ENCODE measurements at places on chromosomes 13 and 19.

GRCh38 chr13:98054301-98054700, 88.6 kb upstream of the FARP1 start:
- no peak for DNase-seq

GRCh38 chr19:844546-844971, 3.8 kb downstream of the PRTN3 start:
- no peak for DNase-seq

DNA sequence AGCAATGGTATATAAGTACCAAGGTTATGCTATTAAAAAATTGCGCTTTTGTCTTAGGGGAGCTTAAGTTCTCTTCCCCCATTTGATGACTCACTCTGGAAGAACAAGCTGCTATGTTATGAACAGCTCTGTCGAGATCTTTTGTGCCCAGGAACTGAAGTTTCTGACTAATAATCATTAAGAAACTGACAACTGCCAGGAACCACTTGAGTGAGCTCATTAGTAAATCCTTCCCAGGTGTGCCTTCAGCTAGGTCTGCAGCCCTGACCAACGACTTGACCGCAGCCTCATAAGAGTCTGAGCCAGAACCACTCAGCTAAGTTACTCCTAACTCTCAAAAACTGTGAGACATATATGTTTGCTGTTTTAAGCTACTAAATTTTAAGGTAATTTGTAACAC, 147.8 kb downstream of the SLITRK6 start:
- no peak for DNase-seq

- DNase-seq, result no peak
Observed at GRCh38 chr19:19261350-19262189, 11.5 kb downstream of the TM6SF2 start.

- no peak for DNase-seq
Observed at GRCh38 chr19:14545716-14546082, 16.3 kb downstream of the TECR start.

GRCh38 chr19:40907968-40908735, 26.1 kb upstream of the CYP2A7 start:
- DNase-seq, result no peak

DNA sequence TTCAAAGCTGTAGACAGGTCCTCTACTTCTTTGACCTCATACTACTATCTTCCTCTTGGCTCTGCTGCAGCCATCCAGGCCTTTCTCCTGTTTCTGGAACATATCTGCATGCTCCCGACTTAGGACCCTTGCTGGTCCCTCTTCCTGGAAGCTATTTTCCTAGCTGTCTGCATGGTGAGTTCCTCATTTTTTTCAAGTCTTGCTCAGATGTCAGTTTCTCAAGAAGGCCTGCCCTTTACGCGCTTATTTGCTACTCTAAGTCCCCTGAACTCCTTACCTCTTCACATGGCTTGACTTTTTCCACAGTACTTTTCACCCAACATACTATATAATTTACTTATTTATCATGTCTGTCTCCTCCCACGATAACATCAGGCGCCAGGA, 31.4 kb downstream of the DNAJC3 start:
- no peak for DNase-seq

- no peak for DNase-seq
Observed at GRCh38 chr13:50250401-50250800, 235.2 kb downstream of the KCNRG start.

DNA sequence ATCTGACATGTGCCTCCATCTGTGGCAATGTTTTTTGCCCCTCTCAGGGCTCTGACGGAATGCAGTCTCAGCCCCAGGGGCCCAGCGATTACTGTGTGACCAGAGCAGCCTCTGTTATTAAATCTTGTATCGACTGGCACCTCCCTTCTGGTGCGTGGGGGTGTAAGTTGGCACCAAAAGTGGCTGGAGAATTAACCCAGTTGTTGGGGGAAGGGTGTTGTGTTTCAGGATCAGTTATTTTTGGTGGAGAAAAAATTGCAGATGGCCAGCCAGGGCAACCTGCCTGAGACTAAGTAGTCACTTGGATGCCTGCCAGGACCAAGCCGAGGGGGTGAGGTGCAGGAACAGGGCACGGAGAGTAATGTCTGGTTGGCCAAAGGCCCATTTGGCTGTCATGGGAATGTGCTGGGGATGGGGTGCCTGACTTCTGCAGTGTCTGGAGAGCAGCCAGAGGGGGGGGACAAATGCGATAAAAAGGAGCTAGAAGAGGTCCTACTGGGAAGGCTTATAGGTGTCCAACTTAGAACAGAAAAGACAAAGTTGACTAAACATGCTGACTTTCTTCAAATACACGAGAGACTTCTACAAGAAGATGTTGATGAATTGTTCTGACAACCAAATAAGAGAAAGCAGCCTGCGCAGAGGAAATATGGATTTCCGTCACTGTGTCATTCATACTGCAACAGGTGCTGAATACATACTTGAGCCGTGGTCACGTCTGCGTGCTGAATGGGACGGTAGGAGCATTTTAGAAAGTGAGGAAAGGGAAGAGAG, 69.8 kb downstream of the SIAH3 start:
- no peak for DNase-seq

GRCh38 chr13:86486582-86486981, 687.4 kb upstream of the SLITRK6 start:
- no peak for DNase-seq

DNA sequence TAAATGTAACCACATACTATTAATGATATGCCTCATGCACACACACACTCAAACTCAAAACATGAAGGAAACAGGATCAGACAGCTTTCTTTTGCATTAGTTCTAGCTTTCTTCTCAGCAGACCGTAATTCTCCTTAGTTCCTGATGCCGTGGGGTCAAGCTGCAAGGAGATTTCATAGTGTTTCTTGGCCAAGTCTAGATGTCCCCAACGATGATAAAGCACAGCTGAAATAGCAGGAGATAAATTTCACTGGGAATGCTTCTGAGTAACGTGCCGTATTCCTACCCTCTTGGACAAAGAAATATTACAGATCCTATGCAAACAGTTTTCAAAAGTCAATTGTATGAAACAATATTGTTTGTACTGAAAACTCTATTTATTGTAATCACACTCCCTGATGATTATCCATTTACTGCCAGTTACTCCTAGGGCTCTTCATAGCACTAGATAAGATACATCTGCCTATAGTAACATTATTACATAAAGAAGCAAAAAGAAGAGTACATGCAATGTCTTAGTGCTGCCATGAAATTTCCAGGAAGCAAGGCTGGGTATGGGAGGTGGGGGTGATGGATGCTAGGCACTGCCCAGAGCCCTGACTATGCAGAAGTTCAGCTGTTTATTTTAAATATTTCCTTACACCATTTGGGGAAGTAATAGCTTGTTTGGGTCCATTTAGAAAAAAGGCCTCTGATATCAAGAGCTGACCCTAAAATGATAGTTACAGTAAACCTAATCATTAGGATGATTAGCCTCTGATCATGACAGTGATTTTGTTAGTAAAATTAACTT, 16.5 kb upstream of the GGACT start:
- no peak for DNase-seq

- DNase-seq, result no peak
Observed at GRCh38 chr13:91185294-91185863, 162.1 kb upstream of the MIR17HG start.

- no peak for DNase-seq
Observed at GRCh38 chr13:92403606-92404005, 823.0 kb upstream of the GPC6 start.

DNA sequence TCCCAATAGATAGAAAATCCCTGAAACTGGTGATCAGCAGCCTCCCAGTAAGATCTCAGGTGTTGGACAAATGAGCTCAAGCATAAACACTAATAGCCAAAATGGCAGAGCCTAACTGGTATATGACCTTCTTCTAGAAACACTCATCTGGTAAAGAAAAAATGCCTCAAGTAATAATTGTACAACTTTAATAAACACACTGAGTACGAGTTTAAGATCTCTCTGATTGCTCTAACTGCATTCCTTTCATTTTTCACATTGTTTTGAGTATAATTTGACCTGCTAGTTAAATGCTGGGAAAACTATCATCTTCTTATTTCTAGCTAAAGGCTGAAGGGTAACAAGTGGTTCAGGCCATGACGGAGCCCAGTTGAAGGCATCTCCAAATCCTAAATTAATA, 2009.5 kb upstream of the PCDH20 start:
- DNase-seq, result no peak

DNA sequence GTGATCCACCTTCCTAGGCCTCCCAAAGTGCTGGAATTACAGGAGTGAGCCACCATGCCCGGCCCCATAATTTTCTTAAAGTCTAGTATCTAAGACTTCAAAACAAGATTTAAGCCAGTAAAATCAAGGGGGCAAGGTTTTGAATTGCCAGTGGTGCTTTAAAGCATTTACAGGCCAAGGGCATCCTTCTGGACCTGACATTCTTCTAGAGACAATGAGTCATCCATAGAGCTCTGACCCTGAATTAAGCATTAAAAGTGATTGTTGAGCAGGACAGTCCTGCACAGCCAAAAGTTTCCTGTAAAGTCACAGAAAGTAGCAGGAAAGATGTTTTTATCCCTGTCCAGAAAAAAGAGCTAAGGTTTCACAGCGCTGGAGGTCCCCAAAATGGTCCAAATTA, 50.9 kb upstream of the ATP12A start:
- DNase-seq, result no peak

GRCh38 chr19:2627855-2628254, 74.6 kb downstream of the GNG7 start:
- no peak for DNase-seq

All from stimulated activated CD8-positive, alpha-beta memory T cell treated with anti-CD3 and anti-CD28 coated beads, Interleukin-2, amount 100 ng/mL, for 1 hour (primary cell).